ENCODE measurements at places on chromosomes 16 and 17. TPM values are rescaled to one million over a fixed set of nuclear protein-coding genes. Genes with fewer than 3 reads are reported as not detected.

CDH8 gene
- total RNA-seq, result 2.8 TPM

CDH3 gene
- total RNA-seq, result 1,334 TPM

CD300E gene
- total RNA-seq, result under 0.01 TPM

GUCY2D gene
- not detected for total RNA-seq

METTL2A gene
- 25.4 TPM for total RNA-seq

AKAP1 gene
- 20.2 TPM for total RNA-seq

Measured in tracheal epithelial cell (primary cell).